ENCODE measurements at places on chromosomes 3 and 15.

- no peak for DNase-seq
Observed at GRCh38 chr15:73564255-73564654, 68.9 kb downstream of the NPTN start.

- DNase-seq, result no peak
Observed at GRCh38 chr3:22895671-22896070, 307.5 kb upstream of the UBE2E2 start.

- no peak for DNase-seq
Observed at GRCh38 chr3:66255865-66256264, 35.1 kb downstream of the SLC25A26 start.

DNA sequence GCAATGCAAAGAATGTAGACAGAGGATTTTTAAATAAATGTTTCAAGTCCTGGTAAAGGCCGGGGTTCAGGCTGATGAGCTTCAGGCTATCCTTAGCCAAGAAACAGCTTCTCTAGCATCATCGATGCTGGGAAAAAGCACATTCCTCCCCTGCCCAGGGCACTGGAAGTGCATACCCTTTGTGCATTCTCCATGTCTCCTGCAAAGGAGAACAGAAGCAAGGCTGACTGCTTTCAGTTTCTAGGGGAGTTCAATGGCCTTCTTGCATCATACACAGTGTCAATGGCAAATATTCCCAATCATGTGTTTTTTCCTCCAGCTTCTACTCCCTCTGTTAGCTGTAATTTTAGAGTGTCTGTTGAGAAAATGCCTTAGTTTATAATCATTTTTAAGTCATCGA is 59.9 kb downstream of the GPR176 start:
- no peak for DNase-seq

GRCh38 chr15:77526595-77527163 is 106.0 kb downstream of the HMG20A start:
- no peak for DNase-seq

GRCh38 chr3:123055352-123055751 is 11.5 kb upstream of the PDIA5 start:
- DNase-seq, result no peak

DNA sequence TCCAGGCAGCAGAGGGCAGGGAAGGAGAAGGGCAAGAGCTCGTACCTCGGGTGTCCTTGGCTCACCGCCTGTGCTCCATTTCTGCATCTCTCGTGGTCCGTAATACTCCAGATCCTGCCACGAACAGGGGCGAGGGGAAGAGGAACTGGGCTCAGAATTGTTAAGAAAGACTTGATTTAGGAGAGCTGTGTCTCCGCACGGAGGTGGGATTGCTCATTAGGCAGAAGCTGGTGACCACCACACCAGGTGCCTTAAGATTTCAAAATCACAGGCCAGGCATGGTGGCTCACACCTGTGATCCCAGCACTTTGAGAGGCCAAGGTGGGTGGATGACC is 37.2 kb upstream of the BDH1 start:
- DNase-seq, result no peak

GRCh38 chr3:127689266-127689860 is 16.6 kb downstream of the ABTB1 start:
- DNase-seq, result no peak

DNA sequence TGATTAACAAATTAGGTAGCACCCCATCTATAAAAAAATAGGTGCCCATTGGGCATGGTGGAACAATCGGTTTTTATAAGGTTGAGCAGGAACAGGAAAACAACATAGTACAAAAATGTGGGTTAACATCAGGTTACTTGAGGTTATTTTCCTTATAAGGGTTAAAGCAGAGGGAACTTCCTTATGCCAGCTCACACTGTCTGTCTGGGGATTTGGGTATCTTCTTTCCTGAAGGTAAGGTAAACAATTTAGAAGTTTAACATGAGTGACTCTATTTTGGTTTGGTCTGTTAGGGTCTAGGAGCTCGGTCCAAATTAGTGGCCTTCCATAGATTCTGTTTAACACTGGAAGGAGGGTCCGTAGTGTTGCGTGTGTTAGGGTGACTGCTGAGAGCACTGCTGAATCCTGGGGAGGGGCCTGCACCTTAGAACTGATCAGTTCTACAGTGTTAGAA is 14.7 kb downstream of the CHD2 start:
- peak; percentile 54 for DNase-seq

GRCh38 chr3:194080913-194081800 is 54.8 kb upstream of the HES1 start:
- DNase-seq, result no peak

DNA sequence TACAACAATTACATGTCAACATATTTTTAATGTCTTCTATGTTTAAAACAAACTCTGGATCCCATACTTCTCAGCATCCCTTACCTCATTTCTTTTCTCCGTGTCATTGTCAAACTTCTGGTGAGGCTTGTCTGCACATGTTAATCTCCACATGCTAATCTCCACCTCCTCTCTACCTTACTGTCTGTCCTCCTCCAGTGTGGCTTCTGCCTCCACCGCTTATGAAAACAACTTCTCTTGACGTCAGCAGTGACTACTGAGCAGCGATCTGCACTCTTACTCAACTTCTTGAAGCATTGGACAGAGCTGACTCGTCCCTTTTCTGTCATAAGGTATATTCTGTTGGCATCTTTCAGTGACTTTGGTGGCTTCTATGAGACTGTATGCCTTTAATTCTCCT is 338.2 kb upstream of the THRB start:
- no peak for DNase-seq

GRCh38 chr15:40412095-40412759 is 6.6 kb downstream of the IVD start:
- DNase-seq, result no peak

- no peak for DNase-seq
Observed at GRCh38 chr3:29565236-29565635, 284.4 kb downstream of the RBMS3 start.

DNA sequence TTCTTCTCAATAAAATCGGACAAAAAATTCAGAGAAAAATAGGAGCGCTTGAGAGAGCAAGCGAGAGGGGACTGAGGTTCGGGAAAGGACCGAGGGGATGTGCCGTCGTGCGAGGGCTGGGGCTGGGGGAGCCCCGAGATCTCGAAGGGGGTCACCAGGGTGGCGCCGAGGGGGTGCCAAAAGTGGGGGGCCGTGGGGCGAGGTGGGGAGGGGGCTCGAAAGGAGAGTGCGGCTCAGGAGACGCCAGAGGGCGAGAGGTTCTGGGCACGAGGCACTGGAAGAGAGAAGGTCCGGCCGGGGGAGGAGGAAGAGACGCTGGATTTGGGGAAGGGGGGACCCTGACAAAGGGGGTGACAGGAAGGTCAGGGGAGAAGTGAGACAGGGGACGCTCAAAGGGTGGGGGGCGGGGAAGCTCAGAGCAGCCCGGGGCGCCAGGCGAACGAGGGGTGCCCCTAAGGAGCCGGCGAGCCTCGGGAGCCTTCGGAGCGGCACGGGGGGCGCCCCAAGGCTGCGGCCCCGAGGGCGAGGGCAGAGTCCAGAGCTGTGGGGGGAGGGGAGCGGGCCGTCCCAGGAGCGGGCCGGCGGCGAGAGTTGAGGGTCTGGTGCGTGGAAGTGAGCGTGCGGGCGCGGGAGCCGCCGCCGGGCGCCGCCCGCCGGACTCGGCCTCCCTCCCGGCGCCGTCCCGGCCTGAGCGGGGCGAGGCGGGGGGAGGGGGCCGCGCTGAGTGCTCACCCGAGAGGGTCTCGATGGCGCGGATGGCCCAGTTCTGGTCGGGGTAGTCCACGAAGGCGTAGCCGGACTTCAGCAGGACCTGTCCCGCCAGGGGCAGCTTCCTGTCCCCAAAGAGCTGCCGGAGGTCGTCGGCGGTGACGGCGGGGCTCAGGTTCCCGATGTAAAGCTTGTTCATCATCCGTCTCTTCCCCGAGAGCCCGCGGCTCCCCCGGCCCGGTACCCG is 514 bp downstream of the IGF2BP2 start:
- peak; percentile 42 for DNase-seq

- no peak for DNase-seq
Observed at GRCh38 chr3:19920401-19921080, 13.5 kb downstream of the EFHB start.

GRCh38 chr3:128875556-128876120 is 3.8 kb upstream of the ACAD9 start:
- DNase-seq, result peak; percentile 32

- DNase-seq, result no peak
Observed at GRCh38 chr3:105448338-105448982, 81.8 kb downstream of the ALCAM start.

DNA sequence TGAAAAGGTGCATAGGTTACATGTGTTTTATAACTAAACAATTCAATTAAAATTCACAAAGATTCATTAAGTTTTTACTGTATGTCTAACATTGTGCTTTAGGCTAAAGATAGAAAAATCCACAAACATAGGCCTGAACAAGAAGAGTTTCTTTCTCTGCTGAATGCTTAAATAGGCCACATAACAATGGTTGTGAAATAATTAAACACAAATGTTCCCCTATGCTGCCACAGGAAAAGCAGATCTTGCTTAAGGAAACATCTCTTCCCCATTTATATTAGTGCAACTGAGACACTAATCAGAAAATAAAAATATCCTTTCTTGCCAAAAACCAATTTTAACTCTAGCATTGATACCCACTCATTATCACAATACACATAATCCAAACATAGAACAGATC is 725.4 kb upstream of the DPPA4 start:
- DNase-seq, result no peak

DNA sequence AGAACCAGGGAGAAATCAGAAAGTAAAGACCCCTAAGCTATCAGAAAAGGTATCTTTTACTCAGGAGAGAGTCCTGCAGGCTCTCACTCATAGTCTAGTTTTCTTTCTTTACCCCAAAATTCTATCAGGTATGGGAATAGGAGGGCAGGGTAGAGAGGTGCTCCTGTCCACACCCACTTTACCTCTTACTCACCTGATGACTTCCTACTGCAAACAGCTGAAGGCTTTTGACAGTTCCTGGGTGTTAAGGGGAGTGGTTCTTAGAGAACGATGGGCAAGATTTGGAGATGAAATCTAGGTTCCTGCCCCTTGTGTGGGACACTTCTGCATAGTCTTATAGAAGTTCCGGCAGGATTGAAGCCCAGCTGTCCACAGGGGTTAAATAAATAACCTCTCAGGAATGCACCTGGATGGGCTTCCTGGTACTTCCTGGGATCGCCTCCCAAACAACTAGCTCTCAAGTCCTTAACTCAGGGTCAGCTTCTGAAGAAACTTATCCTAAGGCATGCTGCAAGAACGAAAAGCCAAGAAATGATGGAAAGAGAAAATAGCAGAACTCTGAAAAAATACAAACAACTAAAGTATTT is 10.8 kb upstream of the TNFAIP8L3 start:
- no peak for DNase-seq

DNA sequence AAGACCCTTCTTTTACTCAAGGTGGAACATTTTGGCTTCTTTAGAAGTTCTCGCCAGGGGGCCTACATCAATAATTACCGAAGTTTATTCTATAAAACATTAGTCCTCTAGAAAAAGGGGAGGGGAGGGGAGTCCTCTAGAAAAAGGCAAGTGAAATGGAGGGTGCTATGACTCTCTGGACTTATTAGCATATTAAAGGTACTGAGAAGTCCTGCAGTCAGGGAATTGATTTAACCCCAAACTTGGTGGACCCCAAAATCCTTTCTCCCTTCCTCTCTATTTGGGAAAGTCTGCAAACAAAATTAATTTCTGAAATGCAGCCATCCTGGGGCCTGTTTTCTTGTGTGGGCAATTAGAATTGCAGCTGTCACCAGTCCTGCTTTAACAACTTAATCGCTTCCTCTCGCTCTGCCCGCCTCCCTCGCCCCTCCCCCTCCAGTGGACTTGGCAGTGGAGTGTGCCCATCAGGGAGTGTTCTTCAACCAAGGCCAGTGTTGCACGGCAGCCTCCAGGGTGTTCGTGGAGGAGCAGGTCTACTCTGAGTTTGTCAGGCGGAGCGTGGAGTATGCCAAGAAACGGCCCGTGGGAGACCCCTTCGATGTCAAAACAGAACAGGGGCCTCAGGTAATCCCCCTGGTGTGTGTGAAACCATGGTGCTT is 18.9 kb upstream of the LRRK1 start:
- no peak for DNase-seq

- DNase-seq, result no peak
Observed at GRCh38 chr15:75167588-75168350, 33.9 kb upstream of the C15orf39 start.

DNA sequence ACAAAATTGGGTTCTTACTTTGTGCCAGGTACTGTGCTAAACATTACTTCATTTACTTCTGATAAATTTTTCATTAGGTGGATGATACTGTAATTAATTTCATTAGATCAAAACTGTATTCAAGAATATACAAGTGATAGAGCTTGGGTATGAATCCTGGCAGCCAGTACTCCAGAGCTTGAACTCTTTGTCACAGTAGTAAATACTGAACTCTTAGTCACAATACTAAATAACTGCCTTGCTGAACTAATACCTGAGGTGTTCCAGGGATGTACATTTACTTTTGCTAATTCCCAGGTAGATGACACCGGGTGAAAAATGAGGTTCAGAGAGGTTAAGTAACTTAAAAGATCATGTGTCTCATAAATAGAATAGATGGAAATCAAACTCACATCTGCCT is 20.3 kb downstream of the FXR1 start:
- no peak for DNase-seq

- DNase-seq, result no peak
Observed at GRCh38 chr3:194254040-194254439, 97.1 kb downstream of the CPN2 start.

DNA sequence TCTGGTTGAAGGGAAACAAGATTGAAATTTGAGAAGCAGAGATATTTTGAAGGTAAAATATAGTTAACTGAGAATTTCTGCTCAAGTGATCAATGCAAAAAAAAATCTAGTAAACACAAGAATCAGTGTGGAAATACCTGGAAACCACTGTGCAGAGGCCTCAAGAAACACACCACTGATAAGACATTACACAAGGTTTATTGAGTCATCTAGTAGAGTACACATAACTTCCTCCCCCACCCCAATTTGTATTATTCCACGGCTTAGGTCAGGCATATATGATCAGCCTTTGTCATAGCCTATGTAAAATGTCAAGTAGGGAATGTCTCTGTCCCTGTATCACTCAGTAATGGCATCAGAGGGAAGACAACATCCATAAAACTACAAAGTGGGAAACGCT is 447.8 kb upstream of the BCHE start:
- DNase-seq, result no peak

DNA sequence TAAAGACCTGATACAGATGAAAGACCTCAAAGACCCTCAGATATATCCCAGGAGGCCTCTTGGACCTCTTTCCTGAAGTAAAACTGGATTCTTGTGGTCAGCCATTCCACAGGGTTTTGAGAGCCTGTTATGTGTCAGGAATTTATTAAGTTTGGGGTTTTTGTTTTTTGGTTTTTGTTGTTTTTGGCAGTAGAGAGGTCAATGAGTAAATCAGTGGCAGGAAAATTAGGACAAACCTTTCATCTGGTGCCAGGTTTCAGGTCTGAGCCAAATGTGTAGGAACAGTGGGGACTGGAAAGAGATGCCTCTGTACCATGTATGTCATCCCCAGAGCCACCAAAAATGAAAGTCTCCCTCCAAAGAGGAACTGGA is 520.4 kb upstream of the MDFIC2 start:
- no peak for DNase-seq

- DNase-seq, result no peak
Observed at GRCh38 chr3:12835052-12835665, 6.2 kb downstream of the RPL32 start.

Data from hematopoietic multipotent progenitor cell treated with erythropoietin and hydrocortisone succinate and interleukin-3 and kit ligand, for 17 days (in vitro differentiated cells).